ENCODE measurements at places on chromosomes 4 and X.

DNA sequence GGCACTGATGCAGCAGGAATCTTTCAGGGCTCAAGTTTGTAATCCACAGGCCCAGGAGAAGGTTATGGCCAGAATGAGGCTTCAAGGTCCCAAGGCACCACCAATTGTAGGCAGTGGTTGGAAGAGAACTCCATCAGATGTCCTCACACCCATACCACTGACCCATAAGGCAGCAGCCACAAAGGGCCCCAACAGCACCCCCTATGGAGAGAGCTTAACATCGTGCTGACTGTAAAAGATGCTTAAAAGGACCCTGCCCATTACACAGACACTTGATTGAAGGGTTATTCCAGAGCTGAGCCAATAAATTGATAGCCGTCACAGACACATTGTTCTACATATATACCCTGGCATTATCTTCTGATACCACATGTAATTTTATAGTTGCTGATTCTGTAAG lies 113.7 kb downstream of the SOWAHB start:
- DNase-seq: peak; percentile 20

DNA sequence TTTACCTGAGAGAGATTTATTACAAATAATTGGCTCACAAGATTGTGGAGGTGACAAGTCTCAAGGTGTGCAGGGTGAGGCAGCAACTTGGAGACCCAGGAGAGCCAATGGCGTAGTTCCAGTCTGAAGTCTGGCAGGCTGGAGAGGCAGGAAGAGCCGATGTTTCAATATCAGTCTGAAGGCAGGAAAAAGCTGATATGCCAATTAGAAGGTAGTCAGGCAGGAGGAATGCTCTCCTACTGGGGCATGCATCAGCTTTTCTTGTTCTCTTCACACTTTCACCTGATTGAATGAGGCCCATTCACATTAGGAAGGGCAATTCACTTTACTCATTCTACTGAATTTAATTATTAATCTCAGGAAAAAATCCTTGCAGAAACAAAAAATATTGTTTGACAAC lies 1351.7 kb upstream of the ADGRL3 start:
- DNase-seq: no peak

DNA sequence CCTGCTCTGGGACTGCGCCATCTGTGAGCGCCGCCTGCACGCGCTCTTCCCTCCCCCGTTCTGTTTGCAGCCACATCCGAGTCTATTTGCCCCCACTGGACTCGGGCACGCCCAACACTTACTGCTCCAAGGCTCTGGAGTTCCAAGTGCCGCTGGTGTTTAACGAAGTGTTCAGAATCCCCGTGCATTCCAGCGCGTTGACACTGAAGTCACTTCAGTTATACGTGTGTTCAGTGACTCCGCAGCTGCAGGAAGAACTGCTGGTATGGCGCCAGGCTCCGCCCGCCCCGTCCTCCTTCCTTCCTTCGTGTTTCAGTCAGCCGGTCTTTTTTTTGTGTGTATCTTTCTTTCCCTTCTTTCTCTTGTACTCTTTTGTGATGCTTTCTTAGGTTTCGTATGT lies 30.7 kb upstream of the CLCN4 start:
- DNase-seq: no peak

- no peak for DNase-seq
Observed at GRCh38 chr4:47053485-47053884, 22.1 kb downstream of the GABRB1 start.

DNA sequence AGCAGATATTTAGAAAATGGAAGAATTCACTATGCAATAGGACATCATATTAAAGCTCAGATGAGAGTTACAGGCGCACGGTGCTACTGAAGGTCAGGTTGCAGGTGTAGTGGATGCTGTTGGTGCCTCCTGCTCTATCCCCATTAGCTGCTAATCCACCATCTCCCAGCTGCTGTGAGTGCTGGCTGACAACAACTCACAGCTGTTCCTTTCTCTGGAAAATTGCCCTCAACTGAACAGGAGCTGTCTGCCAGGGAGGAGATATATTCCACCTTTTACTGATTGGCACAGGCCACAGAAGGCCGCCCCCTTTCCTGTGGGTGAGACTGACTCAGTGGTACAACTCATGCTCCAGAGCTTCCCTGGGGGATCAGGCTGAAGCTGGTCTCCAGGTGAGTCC lies 48.7 kb downstream of the UCHL1 start:
- DNase-seq: no peak

DNA sequence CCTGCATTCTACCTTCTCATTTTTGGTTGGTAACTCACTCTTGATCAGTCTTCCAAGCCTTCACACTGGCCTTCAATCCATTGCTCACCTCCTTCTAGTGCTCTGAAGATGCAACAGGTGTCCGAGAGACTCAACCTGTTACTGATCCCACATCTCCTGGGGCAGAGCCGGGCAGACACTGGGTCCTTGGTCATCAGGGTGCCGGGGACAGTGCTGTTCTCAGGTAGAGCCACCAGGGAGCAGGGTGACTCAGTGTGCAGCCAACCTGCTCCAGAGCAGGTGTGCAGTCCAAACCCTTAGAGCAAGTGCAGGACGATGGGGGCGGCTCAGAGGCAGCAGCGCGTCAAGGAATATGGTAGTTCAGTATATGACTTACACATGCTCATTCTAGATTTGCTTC lies 188.4 kb downstream of the DHX15 start:
- DNase-seq: no peak

GRCh38 chrX:44817029-44817428 lies 26.8 kb upstream of the DUSP21 start:
- DNase-seq: no peak

DNA sequence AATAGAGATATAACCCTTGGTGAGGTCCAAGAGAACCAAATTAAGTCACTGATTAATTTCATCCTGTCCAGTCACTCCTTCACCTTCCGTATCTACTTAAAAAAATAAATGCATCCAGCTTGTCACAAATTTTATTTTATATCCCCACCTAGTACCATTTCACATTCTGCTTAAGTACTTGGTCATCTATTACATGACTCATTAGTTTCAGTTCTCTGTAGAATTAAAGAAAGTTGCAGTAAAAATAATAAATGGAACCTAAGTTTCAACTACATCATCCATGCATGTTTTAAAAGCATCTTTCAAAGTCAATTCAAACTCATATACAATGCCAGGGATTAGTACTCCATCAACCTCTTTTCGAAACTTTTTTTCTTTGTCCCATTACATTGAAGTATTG lies 130.2 kb downstream of the SH2D1A start:
- no peak for DNase-seq

DNA sequence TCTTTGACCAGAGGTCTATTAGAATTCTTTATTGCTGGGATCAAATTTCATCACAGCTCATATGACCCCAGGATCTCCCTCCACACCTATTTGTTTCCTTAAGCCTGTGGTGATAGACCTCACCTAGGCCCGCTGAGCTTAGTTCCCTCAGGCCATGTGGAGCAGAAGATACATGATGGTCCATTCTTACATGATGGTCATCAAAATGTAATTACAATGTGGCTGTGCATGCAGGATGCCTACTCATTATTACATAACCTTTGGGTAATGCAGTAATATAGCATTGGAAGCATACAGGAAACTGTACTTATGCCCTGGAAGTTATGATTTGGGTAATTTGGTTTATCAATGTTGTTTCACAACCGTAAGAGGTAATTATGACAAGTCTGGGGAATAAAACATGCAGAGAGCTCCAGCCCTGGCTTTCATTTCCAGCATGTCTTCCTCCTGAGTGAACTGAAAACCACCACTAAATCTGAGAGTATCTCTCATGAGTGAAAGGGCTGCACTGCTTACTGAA lies 67.0 kb upstream of the AGA start:
- no peak for DNase-seq

- no peak for DNase-seq
Observed at GRCh38 chrX:150506486-150506885, 61.9 kb upstream of the MTM1 start.

DNA sequence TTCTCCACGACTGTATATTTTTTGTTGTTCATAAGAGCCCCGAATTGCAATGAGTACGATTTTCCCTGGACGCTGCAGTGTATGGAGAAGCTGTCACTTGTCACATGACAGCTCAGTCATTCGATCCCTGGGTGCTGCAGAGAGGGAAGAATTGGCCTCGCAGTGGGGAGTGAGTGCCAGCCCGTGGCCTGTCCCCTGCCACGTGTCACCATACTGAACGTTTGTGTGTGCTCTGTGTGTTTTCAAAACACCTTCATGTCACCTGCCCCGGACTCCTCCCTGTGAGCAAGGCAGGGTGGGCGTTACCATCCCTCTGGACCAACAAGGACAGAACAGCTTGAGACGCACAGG lies 77.9 kb downstream of the TBL1X start:
- DNase-seq: no peak

- peak; percentile 41 for DNase-seq
Observed at GRCh38 chrX:84046403-84046984, 141.5 kb downstream of the RPS6KA6 start.

DNA sequence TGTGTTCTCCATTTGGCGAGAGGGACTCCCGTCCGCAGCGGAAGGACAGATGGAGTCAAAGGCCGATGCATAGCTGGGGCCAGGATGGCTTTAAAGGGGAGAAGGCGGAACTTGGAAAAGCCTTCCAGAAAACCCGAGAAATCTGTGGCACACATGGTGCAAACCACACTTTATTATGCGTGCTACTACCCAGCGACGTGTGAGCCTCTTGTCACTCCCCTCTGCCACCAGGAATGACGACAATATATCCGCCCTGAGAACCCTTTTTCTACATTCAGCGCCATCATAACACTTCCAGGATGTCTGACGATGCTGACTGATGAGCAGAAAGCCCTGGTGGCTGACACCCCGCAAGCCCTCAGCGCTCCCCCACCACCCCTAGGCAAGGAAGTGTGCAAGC lies 689 bp upstream of the DCHS2 start:
- DNase-seq: no peak

- DNase-seq: no peak
Observed at GRCh38 chr4:48498895-48499294, 8.8 kb downstream of the ZAR1 start.

DNA sequence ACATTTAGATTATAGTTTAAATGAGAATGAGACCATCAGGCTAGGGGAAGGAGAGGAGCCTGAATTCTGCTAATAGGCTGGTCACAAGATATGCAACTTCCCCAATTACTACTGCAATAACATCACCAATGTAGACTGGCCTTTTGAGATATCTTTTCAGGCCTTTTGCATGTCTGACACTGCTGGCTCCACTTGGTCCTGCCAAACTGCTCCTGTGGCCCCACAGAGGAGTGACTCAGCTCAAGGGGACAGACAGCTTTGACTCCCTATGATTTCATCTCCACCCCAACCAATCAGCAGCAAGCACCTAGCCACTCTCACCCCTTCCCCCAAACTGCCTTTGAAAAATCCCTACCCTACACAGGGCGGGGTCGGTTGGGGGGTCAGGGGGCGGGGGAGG lies 22.8 kb downstream of the GPRIN3 start:
- no peak for DNase-seq

GRCh38 chr4:7462509-7462971 lies 27.8 kb upstream of the PSAPL1 start:
- DNase-seq: no peak

DNA sequence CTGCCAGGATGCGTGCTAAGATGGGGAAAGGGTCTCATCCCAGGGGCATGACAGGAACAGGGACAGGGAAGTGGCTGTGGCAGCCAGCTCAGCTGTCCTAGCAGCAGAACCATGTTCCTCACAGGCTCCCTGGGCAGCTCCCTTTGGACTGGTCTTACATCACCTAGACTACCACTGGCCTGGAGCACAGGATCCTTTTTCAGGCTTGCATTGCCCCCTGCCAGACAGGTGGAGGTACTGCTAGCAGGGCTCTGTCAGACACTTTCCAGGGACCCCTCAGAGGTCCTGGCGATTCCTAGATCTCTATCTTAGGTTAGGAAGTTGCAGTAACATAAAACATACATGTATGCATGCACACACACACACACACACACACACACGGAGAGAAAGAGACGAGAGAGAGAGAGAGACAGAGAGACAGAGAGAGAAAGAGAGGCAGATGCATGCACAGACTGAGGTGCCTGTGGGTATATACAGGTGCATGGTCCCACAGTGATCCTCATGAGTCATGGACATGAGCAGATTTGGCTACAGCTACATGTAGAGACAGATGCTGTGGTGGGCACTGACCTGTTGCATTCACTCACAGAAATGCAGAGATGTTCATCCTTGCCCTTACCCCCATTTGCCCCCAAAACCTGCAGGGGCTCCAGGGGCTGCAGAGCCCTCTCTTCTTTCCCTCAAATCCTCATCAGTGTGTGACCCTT lies 63.6 kb downstream of the STARD8 start:
- peak; percentile 59 for DNase-seq

- no peak for DNase-seq
Observed at GRCh38 chr4:79653871-79654270, 245.8 kb upstream of the GK2 start.

GRCh38 chrX:103629318-103630170 lies 769 bp downstream of the TCEAL1 start:
- peak; percentile 76 for DNase-seq

DNA sequence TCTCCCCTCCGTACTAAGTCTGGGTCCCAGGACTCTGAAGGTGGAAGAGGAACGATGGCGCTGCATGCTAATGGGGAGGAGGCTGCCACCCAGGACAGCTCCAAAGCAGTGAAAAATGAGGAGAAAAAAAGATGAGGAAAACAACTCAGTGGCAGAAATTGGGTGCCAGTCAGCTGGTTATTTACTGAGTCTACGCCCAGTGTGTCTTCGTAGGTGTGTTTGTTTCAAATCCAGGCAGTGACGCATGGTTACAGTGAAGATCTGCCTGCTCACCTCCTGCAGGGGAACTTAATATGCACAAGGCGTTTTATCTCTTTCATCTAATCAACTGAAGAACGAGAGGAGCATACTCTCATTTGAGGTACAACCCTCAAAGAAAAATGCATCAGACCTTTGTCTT lies 70.9 kb upstream of the FBXW7 start:
- DNase-seq: no peak

DNA sequence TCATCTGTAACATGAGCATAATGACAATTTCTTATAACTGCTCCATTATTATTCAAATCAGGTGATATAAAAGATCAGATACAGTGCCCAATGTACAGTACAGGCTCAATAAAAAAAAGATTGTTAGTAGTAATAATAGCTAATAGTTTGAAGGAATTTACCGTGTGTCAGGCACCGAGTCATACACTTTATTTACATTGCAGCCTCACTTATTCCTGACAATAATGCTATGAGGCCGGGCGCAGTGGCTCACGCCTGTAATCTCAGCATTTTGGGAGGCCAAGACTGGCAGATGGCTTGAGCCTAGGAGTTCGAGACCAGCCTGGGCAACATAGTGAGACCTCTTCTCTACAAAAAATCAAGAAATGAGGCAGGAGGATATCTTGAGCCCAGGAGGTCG lies 10.1 kb upstream of the MAP7D3 start:
- DNase-seq: no peak

GRCh38 chr4:130995988-130996387 lies 1900.0 kb downstream of the C4orf33 start:
- no peak for DNase-seq

- peak; percentile 56 for DNase-seq
Observed at GRCh38 chr4:47222276-47222675, 190.9 kb downstream of the GABRB1 start.

- no peak for DNase-seq
Observed at GRCh38 chr4:68240620-68241019, 4.9 kb downstream of the TMPRSS11B start.

All from cardiac fibroblast (primary cell).